Activated CD8-positive, alpha-beta memory T cell treated with anti-CD3 and anti-CD28 coated beads, Interleukin-2, amount 50 U/mL, for 48 hours (primary cell): ENCODE measurements at places on chromosomes 1 and 21.

- no peak for DNase-seq
Measured at GRCh38 chr1:116868385-116868784, 41.3 kb upstream of the PTGFRN start.

GRCh38 chr1:9207715-9208114 is 26.9 kb upstream of the H6PD start:
- DNase-seq, result no peak

GRCh38 chr21:31482460-31482859 is 138.4 kb upstream of the TIAM1 start:
- no peak for DNase-seq

- DNase-seq, result peak; percentile 88
Measured at GRCh38 chr1:151189637-151190445, at the start of gene VPS72. Gene VPS72, minus strand, starts transcription at chr1:151190197. Its CDS starts 76 bp downstream, at chr1:151190121.

- DNase-seq, result no peak
Measured at GRCh38 chr1:100786870-100787269, 67.3 kb downstream of the VCAM1 start.

GRCh38 chr1:209839875-209840546 is 12.2 kb downstream of the UTP25 start:
- no peak for DNase-seq

DNA sequence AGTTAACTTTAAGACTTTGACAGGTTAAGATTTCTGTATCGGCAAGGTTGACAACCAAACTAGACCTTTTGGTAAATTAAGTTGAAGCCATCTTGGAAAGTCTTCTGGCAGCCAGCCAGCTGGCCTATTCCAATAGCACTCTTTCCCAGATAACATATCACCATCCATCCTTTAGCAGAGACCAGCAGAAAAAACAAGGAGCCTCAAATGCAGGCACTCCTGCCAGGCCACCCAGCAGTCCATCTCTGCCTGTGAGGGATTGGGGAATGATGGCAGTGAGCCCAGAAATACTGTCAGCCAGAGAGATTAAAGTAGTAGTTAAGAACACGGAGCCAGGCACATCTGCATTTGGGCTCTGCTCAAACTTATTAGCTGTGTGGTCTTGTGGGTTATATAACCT is 19.4 kb downstream of the ZBTB40 start:
- no peak for DNase-seq

DNA sequence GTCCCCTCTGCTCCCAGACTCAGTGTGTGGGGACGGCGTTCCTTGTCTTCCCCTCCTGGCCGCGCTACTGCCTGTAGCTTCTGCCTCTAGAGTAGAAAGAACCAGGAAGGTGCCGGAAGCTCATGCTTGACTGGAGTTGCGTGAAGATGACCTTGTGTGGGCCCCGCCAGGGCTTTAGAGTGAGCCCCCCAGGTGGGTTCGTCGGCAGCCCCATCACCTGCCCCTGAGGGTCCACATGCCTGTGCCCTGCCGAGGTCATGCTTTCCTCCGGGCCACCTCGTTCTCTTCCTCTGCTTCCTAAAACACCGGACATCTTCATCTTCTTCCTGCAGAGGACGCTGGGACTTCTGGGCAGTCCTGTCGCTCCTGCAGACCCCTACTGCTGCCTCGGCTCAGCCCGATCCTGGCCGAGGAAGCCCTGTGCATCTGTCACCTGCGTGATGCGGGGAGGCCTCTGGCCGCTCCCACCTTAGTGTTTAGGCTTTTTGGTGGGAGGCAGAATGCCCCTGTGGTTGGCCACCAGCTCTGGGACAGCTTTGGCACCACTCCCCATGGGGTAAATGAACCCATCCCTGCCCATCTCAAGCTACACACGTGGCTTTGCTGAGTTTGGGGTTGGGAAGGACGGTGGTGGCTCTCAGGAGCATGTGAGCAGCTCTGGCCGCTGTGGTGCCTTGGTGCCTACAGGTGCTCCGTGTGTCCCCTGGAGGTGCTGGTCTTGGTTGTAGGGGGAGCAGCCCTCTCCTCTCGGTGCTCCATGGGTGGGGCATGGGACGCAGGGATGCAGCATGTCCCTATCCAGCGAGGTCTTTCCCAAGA is 12.3 kb downstream of the OBSCN start:
- DNase-seq, result no peak

- no peak for DNase-seq
Measured at GRCh38 chr1:91526496-91526895, 25.8 kb downstream of the CDC7 start.

DNA sequence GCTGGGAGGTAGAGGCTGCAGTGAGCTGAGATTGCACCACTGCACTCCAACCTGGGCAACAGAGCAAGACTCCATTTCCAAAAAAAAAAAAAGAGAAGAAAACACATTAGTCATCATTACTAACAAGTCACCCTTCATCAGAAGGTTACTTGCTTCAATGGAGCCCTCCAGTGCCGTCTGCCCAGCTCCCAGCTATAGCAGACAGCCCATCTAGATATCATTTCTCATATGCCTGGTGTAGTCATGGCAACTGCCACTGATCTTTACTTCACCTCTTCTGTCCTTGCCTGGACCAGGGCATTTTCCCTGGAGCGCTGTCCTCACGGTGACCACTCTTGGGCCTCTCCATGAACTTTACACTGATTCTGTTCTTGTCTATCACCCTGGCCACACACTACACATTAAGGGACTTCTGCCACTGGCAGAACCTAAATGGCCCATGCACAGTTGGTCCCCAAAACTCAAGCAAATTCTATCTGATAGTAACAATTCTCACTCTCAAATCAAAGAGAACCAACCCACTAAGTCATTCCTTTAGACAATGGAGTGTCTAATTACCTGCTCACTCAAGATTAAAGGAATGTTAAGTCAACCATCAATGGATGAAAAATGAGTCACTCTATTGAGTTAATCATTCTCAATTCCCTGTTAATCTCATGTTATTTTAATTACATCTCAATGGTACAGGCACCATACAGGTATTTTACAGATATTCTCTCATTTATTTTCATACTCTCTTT is 12.9 kb downstream of the GPA33 start:
- DNase-seq, result no peak

DNA sequence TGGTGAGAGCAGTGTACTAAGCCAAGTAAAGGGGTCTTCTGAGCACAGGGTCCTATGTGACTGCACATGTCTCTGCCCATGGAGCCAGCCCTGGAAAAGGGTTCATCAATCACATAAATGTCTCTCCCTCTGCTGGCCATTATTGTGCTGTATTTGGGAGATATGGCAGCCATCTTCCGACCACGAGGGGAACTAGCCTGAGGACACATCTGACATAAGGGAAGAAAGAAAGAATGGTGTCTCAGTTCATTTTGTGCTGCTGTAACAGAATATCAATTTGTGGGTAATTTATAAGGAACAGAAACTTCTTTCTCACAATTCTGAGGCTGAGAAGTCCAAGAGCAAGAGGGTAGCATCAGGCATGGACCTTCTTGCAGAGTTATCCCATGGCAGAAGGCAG is 55.1 kb upstream of the GJA5 start:
- no peak for DNase-seq

DNA sequence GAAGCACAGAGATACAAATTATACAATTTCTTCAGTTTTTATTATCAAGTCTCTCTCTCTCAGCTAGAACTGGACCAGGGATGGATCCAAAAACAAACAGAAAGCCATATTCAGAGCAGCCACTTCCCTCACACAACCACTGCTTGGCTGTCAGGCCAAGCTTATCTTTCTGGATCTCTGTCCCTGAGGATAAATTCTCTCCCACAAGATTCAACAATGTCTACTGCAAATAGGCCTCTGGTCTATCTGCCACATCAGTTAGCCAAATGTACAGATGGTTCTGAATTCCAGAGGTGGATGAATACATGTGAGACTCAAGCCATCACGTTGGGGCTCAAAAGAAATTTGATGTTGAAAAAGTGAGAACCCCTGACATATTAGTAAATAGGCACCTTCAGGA is 350.9 kb downstream of the LTN1 start:
- DNase-seq, result no peak

DNA sequence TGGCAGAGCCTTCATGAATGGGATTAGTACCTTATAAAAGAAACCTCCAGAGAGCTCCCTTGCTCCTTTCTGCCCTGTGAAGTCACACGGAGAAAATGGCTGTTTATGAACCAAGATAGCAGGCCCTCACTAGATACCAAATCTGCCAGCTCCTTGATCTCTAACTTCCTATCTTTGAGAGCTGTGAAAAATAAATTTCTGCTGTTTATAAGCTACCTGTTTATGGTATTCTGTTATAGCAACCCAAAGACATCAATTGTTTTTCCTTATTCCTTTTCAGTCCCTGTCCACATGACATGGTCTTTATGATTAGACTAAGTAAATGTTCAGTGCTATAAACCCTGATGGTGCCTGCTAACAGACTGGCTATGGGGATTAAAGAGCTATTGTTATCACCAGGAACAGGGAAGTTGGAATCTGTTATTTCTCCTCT is 9.7 kb upstream of the STIL start:
- DNase-seq, result no peak

- no peak for DNase-seq
Measured at GRCh38 chr1:226816576-226816975, 53.8 kb upstream of the PSEN2 start.

- no peak for DNase-seq
Measured at GRCh38 chr21:28738882-28739281, 253.8 kb downstream of the LTN1 start.

- no peak for DNase-seq
Measured at GRCh38 chr1:222777977-222778376, 36.9 kb upstream of the DISP1 start.

- DNase-seq, result no peak
Measured at GRCh38 chr1:112934577-112934976, 21.4 kb downstream of the SLC16A1 start.

DNA sequence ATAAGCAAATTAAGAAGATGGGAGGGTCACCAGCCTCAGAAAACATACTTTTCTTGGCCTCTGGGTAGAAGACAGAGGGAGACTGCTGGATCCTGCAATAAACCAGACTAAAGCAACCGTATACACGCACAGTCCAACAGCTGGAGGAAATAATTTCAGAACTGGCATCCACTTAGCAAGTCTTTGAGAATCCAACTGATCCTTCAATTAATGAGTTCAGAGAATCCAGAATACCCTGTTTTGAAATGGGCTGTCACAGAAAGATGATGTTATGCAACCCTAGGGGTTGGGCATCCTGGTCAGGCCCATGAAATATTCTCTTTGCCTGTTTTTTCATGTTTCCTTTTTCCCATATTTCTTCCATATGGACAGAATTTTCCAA is 134.0 kb upstream of the MAGI3 start:
- DNase-seq, result no peak

GRCh38 chr1:94843430-94843829 is 23.3 kb downstream of the SLC44A3 start:
- no peak for DNase-seq

- no peak for DNase-seq
Measured at GRCh38 chr1:32813941-32814739, 3.0 kb downstream of the YARS1 start.

DNA sequence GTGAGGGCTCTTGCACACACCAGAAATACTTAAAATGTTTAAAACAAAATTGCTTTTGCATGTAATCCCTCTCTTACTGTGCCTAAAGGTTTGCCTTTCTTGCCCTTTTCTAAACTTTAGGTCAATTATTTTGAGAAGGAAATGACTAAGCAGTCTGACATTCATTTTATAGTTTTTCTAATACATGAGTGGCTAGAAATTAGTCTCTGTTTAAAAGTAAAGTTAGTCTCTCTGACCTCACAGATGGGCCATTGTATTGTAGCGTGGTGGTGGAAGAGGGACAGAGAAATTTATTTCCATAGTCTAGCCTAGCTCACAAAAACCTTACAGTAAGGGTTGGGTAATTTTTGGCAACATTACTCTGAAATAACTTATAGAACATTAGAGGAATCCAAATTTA is 3.6 kb upstream of the COL11A1 start:
- no peak for DNase-seq

- DNase-seq, result no peak
Measured at GRCh38 chr1:164087906-164088453, 471.0 kb upstream of the PBX1 start.

DNA sequence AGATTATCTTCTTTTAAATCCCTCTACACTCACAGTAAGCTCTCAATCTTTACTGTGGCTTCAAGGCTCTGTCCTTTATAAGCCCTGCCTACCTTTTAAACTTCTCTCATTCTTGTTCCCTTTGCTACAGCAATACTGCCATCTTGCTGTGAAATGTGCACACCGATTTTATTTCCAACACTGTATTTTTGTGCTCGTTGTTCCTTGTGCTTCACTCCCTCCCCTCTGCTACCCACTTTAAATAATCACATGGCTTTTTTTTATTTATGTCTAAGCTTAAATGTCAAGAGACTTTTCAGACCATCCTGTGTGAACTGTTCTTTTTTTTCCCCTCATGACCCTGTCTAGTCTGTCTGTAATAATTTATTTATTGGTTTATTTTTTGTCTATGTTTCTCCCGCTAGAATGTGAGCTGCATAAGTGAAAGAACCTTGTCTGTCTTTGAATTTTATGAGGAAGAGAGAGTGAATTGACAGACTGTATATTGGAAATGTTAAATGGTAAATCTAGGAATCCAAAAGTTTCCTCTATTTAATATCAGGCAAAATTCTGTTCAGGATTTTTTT is 45.7 kb downstream of the ABCD3 start:
- no peak for DNase-seq

DNA sequence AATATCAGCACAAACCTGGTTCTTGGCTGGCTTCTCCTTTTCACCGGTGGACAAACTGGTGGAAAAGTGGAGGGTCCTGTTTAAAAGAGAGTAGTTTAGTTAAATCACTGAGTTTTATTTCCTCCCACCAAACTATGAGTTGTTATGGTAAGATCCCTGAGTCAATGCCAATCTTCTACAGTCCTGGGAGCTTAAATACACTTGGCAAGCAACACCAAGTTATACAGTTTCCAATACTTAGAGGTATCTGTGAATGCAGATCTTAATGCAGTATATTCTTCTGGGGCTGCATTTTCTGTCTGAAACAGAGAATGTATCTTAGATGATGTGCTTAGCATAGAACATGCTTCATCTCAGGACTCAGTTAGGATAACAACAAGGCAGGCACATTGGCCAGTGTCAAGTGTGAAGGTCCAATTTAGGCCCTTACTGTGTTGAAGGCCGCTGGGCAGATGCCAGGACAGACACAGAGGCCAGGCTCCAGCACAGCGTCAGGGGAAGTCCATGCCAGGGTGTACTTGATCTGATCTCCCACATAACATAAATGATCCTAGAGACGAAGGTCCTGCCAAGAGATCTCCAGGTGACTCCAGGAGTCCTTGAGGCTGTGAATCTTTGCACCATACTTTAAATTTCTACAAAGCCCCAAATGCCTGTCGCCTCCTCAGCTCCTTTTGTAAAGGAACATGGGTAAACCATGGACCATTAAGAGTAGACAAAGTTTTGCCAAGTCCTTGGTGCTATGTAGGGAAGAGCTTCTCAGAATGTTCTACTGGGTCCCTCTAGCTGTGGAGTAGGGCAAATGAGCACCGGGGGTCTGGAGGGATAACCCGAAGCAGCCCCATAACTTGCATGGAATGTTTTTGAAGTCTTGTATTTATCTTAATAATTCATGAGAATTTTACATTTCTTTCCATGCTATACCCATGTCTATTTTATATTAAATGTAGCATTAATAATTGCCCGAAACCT is 76.8 kb downstream of the KCNJ15 start:
- no peak for DNase-seq
